Urothelium cell line (cell line): ENCODE measurements at places on chromosomes 5 and 9.
A peak's percentile ranks its signal among the peaks of the same experiment; 100 is the strongest.

DNA sequence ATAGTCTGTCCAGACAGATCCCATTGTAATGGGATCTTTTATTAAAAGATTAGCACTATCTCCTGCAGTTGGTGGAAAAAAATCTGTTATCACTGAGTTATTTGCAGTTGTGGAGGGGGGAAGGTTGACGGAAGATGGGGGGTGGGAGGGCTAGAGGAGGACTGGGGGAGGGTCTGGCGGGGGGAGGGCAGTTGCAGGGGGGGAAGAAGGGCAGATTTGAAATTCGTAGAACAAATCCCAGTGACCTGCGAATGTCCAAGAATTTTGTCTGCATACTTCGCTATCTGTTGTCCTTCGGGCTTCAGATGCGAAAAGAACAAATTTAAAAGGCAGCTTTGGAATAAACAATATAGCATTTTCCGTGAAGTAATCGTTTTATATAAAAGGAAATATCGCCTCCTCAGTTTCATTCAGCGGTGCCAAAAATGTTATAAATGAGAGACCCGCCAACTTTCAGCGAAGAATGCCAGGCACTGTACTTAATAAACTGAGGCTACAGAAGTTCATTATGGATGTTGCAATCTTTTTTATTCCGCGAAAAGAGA is 1.3 kb upstream of the FST start:
- DNase-seq: no peak

DNA sequence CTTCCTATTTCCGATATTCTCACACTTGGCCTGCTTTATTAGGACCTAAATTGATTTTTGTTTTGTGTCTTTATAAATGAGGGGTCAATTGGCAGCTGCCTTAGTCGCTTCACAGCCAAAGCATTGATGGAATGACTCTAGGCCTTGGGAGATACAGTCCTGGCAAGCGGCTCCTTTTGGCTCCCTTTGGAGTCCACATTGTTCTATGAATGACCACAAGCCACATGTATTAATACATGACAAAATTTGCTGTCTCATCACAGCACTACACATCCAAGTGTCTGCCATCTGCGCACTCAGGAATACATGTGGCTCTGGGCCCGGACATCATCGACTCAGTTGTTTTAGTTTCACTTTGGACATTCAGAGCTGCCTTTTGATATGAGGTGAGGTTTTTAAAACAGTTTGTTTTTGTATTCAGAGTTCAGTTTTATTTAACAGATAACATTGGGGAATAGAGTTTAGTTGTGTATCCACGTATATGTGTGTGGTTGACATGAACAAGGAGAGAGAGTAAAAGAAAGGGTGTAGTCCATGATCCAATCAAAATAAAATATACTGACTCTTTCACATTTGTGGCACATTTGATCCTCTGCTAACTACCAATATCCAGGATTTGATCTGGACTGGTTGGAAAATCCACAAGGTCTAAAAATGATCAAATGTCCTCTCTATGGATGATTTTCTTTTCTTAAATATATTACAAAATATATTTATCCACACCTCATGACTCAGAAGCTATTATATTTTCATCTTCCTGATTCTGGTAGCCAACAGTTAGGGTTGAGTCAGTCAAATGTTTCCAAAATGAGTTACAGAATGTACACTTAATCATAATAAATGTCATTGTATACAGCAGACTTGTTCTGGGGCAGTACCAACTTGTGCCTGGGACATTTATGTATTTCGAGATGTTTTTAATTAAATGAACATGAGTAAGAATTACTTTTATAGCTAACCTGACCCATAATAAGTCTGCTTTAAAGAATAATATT is 114.0 kb upstream of the MTAP start:
- DNase-seq: no peak

DNA sequence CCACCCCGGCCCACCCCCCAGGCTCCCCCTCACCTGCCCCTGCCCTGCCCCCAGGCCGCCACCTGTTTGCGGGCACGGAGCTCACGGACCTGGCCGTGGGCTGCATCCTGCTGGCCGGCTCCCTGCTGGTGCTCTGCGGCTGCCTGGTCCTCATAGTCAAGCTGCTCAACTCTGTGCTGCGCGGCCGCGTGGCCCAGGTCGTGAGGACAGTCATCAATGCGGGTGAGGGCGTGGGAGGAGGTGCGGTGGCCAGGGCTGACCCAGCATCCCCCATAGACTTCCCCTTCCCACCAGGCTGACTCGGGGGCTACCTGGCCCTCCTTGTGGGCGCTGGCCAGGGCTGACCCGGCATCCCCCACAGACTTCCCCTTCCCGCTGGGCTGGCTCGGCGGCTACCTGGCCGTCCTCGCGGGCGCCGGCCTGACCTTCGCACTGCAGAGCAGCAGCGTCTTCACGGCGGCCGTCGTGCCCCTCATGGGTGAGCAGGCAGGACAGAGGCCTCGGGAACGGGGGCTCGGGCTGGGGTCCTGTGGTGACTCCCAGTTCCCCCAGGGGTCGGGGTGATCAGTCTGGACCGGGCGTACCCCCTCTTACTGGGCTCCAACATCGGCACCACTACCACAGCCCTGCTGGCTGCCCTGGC is 3.5 kb downstream of the SLC34A3 start:
- DNase-seq: no peak

GRCh38 chr5:16934123-16934522 is 2.0 kb downstream of the MYO10 start:
- DNase-seq: peak; percentile 72

DNA sequence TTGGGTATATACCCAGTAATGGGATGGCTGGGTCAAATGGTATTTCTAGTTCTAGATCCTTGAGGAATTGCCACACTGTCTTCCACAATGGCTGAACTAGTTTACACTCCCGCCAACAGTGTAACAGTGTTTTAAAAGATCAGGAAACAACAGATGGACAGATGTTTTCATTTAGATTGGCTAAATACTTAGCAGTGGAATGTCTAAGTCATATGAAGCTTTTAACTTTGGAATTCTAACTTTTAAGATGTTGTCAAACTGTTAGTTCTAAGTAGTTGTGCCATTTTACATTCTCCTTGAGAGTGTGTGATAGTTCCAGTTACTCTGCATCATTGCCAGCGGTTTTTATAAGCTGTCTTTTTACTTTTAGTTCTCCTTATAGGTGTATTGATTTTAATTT is 688.8 kb downstream of the SEMA5A start:
- no peak for DNase-seq

GRCh38 chr5:169494941-169495548 is 88.5 kb upstream of the SPDL1 start:
- DNase-seq: no peak

- no peak for DNase-seq
These were observed 25.0 kb downstream of the HMCN2 start for GRCh38 chr9:130290291-130291181.

DNA sequence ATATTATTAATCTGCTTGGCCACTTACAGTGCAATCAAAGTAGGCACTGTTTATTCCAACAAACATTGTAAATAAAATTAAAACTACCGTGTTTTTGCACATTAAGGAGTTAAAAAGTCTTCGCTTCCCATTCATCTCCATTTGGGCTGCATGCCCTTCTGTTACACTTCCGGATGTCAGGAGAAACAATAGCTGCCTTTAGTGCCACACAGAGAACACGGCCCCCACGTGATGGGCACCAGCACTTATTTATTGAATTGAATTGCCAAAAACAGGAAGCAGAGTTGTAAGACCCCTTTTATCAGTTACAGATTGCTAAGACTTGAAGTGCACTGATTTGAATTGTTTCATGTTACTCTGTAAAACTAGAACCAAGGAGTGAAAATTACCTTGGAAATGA is 80.4 kb downstream of the LHFPL2 start:
- no peak for DNase-seq

DNA sequence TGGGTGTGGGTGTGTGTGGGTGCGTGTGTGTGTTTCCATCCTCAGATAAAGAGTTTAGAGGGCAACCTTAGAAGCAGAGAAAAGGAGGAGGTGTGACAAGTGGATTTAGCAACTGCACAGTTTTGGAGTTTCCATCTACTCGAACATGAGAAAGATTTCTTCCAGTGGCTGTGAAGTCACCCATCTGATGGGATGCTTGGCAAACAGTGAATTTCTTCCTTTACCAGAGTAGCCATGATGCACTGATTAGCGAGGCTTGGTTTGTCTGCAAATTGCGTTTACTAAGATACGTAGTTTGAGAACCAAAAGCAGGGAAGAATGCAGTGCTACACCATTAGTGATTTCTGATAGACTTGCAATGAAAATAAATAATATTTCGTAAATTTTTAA is 791 bp upstream of the STARD4 start:
- no peak for DNase-seq

DNA sequence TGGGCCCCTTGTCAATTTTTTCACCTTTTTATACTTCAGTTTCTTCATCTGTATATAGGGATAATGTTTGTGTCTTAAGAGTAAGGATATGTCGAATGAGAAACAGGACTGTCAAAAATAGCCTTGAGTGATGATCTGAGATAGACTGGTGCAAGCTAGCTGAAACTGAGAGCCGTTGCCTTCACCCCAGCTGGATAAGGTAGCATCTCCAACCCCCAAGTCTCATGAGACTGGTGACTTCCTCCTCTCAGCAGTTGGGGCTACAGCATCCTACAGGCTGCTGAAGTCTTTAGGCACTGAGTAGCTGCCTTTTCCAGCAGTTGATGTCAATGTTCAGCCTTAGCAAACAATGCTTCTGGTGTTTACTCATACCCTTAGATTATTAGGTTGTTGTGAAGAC is 330.2 kb downstream of the OSTF1 start:
- no peak for DNase-seq

GRCh38 chr5:107563959-107564544 is 106.7 kb downstream of the EFNA5 start:
- DNase-seq: no peak
